ENCODE measurements at places on chromosomes 2 and 18.
A peak's percentile ranks its signal among the peaks of the same experiment; 100 is the strongest.

DNA sequence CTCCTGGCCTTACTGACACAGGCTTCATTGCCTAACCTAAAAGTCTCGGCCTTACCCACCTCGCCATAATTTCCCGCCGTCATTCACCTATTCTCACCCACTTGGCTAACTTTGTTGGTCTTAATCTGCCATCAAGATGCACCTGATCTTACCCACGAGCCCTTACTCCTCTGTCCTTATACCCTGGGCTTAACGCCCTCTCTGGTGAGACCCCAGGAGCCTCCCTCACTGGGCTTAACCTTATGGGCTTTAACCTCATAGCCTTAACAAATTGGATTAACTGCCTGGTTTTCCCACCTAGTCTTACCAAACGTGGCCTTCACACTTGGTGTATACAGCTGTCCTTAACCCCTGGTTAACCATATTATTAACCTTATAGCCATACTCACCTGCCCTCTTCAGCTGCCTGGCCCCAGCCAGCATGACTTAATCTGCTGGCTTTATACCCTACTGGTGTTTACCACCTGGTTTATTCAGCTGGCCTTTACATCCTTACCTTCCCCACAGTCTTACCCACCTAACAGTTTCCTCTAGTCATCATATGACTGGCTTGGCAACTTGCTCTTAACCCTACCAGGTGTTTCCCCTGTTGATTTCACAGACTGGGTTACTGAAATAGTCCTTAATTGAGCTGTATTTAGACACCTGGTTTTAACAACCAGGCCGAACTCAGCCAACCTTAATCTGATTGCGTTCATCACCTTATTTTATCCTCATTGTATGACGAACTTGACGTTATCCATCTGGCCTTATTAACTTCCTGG, 132.0 kb upstream of the ZSWIM2 start:
- DNase-seq, result no peak

DNA sequence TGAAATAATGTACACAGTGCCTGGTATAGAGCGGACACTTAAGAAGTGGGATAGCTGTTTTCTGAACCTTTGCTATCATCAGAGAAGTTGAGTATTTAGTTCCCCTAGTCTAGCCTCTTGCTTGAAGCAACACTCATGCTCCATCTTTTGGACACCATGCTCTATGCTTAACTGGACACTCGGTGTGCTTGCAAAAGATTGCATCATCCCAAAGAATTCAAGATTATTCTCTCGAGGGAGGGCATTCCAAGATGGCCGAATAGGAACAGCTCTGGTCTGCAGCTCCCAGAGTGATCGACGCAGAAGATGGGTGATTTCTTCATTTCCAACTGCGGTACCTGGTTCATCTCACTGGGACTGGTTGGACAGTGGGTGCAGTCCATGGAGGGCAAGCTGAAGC, 143.9 kb upstream of the FSHR start:
- no peak for DNase-seq

DNA sequence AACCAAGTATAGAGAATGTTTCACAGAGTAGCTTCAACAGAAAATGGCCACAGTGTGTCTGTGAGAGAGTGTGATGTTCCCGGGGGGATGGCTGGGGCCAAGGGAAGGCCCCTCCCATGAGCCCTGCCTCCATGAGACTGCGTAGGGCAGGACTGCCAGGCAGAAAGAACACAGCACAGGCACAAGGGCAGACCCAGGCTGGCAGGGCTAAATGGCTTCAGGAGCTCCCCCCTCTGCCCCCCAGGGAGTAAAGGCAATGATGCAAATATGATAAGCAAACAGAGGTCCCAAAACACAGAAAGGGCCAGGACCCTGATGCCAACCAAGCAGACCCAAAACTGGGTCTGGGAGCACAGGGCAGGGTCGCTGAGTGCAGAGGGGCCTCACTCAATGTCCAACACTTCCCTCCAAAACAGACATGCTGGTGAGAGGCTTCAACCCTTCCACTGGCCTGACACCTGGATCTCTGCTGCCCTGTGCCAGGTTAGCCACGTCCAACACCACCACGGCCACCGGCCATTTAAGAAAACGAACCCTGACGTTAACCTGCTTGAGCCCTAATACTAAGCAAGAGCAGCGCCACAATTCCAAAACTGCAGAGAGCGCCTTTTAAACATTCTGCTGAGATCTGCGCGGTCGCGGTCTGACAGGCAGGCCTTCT, 90.3 kb downstream of the HDAC4 start:
- no peak for DNase-seq

GRCh38 chr2:219434718-219435525, at the start of gene SPEG:
SPEG (plus strand) TSS chr2:219434843; CDS start chr2:219434978, 135 bp downstream.
- no peak for DNase-seq

- DNase-seq, result no peak
Measured at GRCh38 chr2:64140665-64141200, 3.5 kb downstream of the PELI1 start.

GRCh38 chr2:28390746-28391563, 1.7 kb upstream of the FOSL2 start:
- DNase-seq, result no peak

DNA sequence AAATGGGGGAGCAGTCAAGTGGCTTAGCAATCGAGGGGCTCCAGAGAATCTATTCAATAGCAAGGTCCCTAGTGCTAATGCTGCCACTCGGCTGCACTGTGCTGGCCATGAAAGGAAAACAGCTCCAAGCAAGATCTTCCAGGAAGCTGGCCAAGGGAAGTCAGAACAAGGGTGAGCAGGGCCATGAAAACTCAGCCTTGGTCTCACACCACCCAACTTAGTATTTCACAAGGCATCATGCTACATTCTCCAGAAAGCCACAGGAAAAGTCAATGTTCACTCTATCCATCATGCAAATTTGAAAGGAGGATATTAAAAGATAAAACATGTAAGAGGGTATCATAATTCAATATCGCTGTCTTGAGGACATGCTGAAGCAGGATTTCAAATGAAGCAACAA, 35.7 kb downstream of the NRP2 start:
- no peak for DNase-seq

DNA sequence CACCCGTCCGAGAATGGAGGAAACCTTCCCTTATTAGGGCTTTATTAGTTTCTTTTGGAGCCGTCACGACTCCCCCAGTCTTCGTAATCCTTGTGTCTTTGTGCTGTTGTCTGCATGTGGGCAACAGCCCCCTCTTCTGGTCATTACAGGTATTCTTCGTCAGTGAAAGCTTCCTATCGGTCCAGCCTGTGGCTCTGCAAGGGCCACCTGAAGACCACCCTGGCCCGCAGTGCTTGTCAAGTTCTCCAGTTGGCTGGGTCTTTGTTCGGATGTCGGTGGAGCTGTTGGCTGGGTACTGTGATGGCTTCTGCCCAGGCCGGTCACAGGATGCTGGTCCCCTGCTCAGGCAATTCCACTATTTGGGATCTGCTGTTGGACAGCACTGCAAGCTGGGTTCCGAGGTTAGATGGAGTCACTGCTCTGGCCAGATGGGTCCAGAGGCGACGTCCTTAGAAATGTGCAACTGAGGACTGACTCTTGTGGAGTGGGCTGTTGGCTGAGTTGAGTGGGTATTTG, 19.2 kb downstream of the E2F6 start:
- DNase-seq, result peak; percentile 75

DNA sequence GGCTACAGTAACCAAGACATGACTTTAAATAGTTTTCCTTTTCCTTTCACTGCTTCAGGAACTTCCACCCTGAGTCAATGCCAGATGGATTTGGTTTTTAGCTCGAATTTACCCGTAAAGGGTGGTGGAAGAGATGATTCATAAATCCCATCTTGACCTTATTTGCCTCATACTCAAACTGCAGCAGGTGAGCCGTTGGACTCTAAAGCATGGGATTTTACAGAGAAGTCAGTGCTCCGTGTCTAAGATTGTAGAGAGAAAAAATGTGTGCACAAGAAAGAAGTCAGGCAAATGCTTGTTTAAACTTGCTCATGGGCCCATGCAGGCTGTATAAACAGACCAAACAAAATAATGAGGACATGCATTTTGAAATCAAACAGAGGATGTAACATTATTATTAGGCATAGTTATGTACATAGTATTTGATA, 369.7 kb upstream of the TRIB2 start:
- no peak for DNase-seq

DNA sequence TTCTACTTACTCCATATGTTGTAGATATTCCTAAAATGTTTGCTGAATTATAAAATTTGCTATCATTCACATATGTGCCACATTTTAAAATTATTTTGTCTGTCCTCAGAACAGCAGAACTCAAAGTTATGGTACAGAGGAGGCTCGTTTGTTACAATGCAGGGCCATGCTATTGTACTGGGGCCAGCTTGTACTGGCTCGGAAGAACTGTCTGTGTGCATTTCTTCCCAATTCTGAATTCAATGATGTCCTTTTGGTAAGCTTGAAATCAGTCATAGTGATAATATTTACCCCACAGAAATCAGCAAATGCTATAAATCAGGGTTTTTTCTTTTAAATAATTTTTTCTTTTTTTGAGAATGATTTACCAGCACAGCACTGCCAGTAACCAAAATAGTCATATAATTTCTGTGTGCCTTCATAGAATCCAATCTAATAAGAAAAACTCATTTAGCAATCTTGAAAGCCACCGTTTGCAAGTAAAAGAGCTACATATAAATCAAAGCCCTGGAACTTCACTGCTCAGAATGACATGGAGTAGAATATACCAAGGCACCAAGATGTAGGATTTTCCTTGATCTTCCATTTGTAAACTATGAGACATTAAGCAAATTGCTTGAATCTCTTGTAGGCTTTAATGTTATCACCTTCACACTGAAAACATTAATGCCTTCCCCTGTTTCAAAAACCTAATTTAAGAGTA, 90.7 kb upstream of the EPHA4 start:
- no peak for DNase-seq

DNA sequence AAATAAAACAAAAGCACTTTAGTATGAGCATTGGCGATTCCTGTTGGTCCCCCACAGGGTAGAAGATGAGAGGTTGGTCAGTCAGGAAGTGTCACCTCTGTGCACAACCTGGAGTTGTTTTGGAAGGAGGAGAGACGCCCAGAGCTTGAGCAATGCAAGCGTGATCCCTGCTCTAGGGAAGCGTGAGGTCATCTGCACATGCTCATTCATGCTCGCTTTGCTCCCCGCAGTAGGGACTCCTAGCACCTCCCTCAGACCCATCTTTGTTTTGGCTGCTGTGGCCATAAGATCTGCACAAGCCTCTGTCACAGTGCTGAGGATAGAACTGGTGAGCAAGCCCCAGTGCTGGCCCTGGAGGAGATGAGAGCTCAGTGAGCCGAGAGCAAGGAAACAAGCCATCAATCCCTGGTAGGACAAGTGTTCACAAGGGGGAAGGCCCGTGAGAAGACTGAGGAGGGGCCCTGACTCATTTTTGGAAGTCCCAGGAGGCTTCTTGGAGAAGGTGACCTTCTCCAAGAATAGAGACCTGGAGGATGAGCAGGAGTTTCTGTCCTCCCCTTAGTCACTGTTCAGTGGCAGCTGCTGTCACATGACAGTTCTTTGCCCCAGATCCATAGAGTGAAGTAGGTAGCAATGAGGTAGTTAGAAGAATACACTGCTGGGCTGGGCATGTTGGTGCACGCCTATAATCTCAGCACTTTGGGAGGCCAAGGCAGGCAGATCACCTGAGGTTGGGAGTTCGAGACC, 13.3 kb upstream of the ATP8B1 start:
- no peak for DNase-seq

DNA sequence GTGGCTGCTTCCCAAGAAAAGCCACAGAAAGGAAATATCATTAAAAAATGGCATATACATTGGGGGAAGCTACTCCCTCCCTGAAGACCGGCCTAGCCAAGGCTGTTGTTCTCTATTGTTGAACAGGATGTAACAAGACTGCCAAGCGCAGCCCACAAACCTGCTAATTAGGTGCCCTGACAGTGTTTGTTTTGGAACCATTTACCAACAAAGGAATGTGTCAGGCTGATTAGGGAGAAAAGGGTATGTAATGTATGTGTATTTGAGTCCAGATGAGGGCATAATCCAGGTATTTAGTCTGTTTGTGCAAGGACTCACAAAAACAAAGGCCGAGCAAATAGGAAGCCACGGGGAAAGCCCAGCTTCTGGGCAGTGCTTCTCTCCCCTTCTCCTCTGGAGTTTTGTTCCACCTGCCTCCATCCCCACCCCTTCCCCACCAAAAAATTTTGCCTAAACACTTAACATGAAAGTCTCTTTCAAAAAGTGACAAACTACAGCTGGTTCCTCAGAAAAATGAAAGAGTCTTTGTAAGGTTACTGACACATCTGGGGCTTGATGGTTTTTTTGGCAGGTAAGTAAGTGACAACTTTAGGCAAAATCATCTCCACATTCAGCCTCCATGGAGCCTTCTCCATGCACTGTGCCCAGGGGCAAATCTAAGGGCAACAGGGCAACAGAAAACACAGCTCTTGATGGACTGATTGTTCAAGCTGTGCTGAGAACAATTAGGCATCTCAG, 78.3 kb upstream of the FZD5 start:
- DNase-seq, result no peak

Data from iPS DF 6.9 (cell line).